ENCODE measurements at places on chromosomes 16 and 17.

DNA sequence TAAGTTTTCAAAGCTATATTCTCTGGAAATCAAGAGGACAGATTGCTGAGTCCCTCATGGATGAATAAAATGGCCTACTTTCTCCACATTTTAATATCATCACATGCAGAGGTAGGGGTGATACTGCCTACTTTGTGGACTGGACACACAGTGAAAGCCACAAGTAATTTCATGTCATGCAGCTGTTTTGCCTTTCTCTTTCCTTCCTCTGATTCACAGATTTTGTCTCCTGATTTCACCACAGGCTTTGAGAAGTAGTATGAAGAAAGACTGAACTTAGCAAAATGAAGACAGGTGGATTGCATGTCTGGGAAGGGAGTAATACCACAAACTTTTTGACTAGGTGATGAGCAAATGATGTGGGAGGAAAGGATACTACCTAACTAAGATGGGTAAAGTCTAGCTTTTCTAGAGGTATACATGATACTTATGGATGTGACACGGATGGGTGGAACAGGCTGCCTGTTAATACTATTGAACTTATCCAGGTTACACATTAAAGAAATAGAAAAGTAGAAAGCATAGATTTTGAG lies 478.4 kb upstream of the GOT2 start:
- DNase-seq = no peak

GRCh38 chr17:81160747-81161453 lies 4.4 kb upstream of the PVALEF start:
- DNase-seq = no peak

DNA sequence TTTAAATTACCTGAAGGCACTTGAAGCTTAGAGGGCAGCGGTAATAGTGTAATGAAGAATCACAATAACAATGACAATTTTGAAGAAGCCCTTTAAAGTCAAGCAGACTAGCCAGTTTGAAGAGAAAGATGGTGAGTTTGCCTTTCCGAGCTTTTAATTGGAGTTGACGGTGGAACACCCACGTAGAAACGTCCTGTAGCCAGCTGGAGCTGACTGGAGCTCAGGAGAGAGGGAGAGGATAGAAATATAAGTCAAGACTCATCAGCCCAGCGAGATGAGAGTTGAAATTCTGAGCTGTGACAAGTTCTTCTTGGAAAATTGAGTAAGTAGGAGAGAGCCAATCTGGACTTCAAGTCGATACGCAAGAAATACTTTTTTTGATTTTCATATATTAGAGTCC lies 91.7 kb upstream of the CACNG3 start:
- no peak for DNase-seq

DNA sequence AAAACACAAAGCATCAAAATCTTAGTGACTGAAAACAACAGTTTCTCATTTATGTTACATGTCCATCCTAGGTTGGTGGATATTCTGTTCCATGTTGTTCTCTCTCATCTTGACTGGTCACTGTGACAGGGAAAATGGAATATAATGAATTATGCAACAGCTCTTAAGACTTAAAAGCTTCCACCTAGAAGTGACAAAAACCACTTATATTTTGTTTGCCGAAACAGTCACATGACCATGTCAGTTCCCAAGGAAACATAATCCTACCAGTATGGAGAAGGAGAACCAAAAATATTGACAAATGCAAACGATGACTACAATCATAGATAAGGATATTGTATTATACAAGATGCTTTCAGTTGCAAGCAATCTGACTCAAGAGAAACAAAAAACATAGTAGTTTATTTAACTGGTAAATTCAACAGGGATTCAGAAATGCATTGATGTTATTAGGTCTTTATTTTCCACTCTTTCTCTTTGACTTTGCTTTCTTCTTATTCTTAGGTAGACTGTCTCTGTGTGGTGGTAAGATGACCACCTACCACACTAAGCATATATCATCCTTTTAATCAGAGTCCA lies 103.8 kb downstream of the SSH2 start:
- no peak for DNase-seq

- DNase-seq = no peak
Measured at GRCh38 chr17:9177212-9177611, 155.9 kb downstream of the NTN1 start.

DNA sequence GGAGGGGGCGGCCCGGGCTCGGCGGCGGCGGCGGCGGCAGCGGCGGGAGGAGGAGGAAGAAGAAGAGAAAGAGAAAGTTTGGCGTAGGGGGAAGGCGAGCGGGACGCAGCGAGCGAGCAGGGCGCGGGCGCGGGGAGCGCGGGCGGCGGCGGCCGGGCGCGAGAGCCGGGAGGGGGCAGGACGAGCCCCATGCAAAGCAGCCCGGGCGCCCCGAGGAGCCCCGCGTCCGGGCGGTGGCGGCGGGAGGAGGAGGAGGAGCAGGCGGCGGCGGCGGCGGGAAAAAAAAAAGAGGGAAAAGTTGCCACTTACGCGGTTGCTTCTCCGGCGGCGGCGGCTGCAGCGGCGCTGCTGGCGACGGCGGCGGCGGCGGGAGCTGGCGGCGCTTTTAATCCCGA lies 10.3 kb upstream of the ZFHX3 start:
- DNase-seq = no peak

GRCh38 chr16:70679671-70680494 lies 6.0 kb downstream of the MTSS2 start:
- no peak for DNase-seq

GRCh38 chr17:34826332-34826731 lies 134.9 kb downstream of the CCT6B start:
- no peak for DNase-seq

DNA sequence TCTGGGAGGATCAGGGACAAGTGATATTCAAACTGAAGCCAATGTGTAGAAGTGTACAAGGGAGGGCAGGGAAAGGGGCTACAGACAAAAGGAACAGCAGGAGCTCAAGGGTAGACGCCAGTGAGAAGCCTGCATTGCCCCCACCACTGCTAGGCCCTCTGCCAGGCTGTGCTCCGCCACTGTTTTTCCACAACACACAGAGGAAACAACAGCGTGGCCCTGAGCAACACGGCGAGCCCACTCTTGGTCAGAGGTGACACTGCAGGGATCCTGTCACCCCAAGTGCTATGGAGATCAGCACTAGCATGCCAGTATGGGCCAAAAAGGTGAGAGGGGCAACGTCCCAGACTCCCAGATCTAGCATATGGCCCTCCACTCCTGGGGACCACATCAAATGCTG lies 23.4 kb downstream of the MYO18A start:
- no peak for DNase-seq

DNA sequence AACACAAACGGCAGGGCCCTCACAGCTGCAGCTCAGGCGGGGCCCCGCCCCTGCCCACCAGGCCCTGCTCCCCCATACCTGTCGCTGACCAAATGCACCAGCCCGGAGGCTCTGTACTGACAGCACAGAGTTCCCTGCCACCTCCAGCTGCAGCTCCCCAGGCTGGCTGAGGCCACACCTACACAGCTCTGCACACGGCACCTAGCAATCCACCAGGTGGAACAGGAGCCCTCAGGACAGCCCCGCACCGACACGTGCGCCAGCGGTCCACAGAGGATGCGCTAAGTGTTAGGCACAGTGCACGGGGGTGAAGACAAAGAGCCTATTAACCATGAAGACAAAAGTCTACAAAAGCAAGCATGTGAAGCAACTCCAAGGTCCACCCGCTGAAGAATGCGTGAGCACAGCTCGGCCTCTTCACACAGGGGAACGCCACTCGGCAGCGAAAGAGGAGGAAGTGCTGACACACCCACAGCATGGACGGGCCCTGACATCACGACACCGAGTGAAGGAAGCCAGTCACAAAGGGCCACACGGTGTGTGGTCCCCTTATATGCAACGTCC lies 5.4 kb downstream of the ZCCHC14 start:
- no peak for DNase-seq

- DNase-seq = no peak
Measured at GRCh38 chr17:56594320-56595107, 1.0 kb downstream of the NOG start.

- no peak for DNase-seq
Measured at GRCh38 chr16:5075637-5076036, 4.0 kb downstream of the ALG1 start.

- no peak for DNase-seq
Measured at GRCh38 chr16:66886914-66887313, 6.6 kb downstream of the PDP2 start.

GRCh38 chr17:31249835-31250141 lies 47.3 kb downstream of the OMG start:
- no peak for DNase-seq

DNA sequence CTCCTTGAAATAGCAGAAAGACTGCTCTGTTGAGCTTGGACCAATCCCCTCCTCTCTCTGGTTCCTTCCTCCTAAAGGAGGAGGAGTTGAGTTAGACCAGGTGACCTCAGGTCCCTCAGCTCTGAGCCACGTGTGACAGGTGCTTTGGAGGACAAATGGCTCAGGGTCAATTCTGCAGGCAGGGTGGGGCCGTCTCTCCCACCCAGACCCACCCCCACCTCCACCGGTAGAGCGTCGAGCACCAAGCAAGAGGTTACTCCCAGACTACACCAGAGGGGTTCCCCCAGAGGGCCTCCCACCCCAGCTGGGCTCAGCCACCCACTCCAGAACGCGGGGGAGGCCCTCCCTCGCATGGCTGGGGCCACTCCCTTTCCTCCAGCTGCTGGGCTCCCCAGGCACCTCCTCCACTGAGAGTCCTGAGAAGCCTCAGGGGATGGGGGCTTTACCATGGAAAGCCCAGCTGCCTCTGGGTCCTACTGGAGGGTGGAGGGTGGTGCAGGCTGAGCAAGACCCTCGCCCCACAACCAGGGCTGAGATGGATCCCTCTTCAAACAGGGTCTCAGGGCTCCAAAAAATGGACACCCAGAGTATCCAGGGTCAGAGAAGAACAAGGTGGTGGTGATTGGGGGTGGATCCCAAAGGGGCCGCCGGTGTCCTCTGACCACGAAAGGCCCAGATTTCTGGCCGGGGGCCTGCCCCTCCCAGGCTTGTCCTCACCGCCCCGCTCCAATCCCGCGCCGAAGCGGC lies 7.6 kb downstream of the MYO1C start:
- no peak for DNase-seq

DNA sequence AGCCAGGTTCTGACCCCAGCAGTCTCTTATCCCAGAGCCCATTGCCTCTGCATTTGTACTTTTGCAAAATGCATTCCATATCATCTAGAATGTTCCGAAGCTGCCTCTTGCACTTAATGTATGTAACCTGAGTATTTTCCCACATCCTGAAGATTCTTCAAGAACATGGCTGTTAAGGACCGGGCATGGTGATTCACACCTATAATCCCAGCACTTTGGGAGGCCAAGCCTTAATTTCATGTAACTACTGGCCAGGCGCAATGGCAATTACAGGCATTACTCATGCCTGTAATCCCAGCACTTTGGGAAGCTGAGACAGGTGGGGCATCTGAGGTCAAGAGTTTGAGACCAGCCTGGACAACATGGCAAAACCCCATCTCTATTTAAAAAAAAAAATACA lies 31.7 kb upstream of the GAN start:
- DNase-seq = no peak

GRCh38 chr17:15351925-15352324 lies 10.5 kb upstream of the TEKT3 start:
- DNase-seq = no peak

DNA sequence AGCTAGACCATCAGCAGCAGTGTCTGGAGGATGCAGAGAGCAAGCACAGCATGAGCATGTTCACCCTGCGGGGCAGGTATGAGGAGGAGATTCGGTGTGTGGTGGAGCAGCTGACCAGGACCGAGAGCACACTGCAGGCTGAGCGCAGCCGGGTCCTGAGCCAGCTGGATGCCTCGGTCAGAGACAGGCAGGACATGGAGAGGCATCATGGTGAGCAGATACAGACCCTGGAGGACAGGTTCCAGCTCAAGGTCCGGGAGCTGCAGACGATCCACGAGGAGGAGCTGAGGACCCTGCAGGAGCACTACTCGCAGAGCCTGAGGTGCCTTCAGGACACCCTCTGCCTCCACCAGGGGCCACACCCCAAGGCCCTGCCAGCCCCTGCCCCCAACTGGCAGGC lies 38.8 kb downstream of the PLD6 start:
- DNase-seq = no peak

GRCh38 chr17:46881015-46881414 lies 29.6 kb downstream of the WNT9B start:
- DNase-seq = no peak

DNA sequence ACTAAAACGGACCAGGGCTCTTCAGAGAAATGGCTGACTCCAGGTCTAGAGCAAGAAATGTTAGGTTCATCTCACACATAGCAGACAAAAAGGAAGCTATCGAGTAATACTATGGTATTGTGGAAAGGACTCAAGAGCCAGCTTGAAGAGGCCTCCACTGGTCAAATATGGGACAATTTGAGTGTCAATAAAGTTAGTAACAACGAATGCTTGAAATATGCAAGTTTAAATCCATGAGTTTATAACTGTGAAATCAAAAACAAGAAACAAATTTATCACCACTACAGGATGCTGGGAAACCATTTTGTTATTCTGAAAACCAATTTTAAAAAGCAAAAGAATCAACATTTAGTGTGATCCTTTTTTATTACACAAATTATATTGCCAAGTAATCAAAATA lies 50.4 kb upstream of the ANKFY1 start:
- DNase-seq = no peak

DNA sequence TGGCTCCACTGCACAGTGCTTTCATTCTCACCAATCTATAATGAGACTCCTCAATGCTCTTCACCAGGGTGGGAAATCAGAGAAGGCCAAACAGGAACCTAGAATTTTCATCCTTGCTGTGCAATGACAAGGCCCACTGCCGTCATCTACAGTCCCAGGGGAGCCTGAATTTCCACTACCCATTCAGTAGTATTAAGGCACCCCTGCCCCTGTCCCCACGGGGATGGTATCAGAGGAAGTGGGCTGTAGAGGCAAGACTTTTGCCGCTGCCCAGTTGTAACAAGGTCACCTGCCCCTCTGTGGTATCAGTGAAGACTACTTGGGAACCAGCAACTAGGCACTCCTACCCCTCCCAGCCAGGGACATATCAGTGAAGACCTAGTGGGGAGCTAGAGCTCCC lies 104.5 kb downstream of the C16orf78 start:
- no peak for DNase-seq

- DNase-seq = no peak
Measured at GRCh38 chr16:10616756-10617640, 36.6 kb upstream of the EMP2 start.

GRCh38 chr16:66378741-66379570 lies 12.5 kb downstream of the CDH5 start:
- no peak for DNase-seq

DNA sequence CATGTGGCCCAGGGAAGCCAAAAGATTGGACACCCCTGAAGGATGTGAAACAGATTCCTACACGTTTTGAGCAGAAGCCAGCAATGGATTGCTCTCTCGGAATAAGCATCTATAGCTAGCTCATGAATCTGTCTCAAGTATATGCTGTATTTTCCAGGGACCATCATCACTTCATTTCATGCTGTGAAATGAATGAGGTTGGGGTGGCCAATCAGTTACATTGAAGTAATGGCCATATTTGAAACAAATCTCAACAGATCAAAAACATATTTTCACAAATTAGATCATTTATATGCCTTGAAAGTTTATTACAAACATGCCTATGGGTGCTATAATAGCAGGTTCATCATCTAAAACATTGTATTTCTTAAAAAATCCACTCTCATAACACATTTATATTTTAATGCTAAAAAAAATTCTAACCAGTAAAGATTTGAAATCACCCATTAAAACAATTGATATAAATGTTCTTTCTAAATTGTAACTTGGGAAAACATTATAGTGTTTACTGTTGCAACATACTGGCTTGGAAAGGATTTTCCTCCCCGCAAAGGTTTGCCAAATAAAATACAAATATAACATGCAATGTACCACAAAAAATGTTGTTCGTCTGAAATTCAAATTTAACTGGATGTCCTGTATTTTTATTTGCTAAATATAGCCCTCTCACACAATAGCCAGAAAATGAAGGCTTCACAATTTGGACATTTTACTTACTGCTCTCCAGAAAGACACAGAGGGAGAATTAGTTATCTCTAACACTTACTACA lies 743.6 kb downstream of the KCNJ2 start:
- no peak for DNase-seq
